ENCODE measurements at places on chromosomes 4 and X.

DNA sequence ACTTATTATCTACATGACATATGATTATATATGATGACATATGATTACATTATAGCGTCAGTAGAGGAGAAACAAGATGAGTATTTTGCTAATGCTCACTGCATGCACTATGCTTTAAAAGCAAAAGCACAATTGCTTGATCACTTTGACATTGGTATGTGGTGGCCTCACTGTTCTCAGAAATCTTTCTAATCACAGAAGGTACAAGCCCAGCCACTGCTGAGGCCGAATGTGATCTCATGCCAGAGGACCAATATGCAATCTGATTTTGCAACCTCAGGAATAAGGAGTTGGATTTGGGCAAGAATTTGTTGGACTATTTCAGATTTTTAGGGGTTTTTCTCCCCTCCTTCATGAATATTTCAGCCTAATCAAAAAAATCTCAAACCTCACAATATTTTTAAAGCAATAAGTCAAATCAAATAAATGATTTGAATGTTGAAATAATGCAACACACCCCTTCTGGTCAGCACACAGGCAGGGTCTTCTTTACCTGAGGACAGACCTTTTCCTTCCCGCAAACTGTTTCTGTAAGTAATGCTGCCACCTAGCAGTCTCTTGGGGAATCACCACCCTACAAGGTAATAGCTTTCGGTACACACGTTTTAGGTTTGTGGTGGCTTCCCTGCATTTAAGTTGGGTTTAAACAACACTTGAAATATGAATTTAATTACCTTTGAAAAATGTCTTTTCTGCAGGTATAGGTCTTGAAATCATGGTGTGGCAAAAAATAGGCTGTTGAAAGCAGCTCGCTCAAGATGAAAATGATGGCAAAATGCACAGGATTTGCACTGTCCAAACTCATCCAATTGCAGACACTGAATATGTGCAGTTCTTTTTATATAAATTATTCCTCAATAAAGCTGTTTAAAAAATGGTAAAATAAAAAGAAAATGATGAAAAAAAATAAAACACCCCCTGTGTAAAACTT, 4.8 kb upstream of the CXCL13 start:
- DNase-seq: peak; percentile 70

GRCh38 chr4:111678479-111678878, 466.8 kb upstream of the FAM241A start:
- DNase-seq: no peak

DNA sequence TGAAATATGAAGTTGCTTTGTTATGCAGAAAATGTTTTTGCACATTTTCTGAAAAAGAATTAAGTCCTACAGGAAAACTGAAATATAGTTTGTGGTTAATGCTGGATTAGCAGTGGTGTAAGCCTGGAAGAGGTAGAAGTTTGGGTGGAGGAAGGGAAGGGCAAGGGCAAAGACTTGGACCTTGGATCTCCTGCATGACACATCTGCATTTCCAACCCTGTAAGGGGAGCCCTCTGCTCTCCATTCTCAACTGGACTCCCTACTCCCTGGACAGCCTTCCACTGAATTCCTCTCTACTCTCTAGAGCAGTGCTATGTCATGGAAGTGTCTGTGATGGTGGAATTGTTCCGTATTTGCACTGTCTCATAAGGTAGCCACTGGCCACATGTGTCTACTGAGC, 4.6 kb downstream of the CASP6 start:
- no peak for DNase-seq

GRCh38 chr4:2291705-2292645, 30.1 kb upstream of the MXD4 start:
- no peak for DNase-seq

DNA sequence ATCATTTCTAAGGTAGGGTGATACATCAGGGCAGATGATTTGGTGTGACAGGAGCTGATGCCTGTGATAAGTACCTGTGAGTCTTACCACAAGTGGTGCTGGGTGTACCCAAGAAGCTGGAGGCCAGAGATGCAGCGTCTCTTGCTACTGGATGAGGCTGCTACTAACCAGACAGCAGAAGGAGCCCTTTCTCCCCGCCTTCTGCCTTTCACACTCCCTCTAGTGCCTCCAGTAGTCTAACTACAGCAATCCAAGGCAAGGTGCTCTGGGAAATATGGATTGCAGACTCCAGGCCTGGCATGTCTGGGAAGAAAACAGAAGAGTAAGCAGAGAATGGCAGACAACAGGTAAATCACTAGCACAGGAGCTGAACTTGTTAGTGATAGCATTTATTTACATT, 470.8 kb downstream of the NKX6-1 start:
- DNase-seq: no peak

DNA sequence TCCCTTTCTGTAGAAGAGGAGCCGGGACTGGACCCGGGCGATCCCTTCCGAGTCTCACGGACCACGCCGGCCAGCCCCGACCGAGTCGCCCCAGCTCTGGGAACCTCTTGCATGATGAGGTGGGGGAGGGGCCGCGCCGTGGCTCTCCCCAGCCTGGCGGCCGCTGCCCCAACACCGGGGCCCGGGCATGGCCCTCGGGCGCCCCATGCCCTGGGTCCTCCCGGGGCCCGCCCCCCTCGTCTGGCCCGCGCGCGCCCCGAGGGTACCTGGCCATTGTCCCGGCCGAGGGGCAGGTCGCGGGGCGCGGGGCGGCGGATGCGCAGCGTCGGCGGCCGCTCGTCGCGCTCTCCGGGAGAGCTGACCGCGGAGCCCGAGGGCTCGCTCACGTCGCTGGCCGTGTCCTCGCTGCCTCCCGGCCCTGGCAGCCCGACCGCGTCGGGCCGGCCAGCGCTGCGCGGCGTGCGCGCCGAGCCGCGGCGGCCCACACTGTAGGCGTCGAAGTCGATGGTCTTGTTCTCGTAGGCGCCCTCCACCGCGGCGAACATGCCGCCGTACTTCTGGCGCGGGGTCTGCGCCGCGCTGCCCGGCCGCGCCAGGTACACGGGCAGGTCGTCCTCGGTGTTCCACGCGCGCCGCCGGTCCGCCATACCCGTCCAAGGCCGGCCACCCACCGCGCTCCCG, 423 bp downstream of the CRMP1 start:
- DNase-seq: no peak

DNA sequence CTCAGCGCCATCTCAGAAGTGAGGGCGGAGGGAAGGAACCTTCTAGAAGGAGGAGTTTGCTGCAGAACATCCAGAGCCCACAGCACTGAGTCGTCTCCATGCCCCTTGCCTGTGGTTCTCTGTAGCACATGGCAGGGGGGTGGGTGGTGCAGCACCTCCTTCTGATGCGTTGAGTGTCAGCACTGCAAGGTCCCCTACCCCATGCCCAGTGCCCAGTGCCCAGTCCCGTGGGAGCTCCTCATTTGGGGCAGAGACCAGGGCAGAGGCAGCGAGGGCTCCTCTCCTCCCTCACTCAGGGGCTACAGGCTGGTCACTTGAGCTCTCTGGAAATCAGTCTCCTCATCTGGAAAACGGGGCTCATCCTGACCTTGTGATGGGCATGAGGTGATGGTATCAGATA, 78.1 kb downstream of the HTRA3 start:
- no peak for DNase-seq

- DNase-seq: no peak
Measured at GRCh38 chrX:137058339-137059127, 24.7 kb upstream of the GPR101 start.

DNA sequence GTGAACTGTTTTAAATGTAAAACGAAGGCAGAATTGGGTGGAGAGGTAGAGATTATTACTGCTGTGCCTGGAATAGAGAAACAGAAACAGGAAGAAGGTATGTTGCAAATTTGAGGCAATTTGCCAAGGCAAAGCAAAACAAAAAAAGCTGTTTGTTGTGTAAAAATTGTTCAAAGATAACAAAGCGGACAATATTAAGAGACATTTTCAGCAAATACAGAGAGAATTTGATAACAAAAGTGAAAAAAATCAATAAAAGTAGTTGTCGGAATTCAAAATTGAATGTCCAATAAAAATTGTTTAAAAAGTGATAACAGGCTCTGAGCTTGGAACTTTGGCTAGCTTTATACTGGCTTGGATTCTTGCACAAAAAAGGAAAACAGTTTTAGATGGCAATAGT, 14.4 kb upstream of the SMS start:
- peak; percentile 17 for DNase-seq

DNA sequence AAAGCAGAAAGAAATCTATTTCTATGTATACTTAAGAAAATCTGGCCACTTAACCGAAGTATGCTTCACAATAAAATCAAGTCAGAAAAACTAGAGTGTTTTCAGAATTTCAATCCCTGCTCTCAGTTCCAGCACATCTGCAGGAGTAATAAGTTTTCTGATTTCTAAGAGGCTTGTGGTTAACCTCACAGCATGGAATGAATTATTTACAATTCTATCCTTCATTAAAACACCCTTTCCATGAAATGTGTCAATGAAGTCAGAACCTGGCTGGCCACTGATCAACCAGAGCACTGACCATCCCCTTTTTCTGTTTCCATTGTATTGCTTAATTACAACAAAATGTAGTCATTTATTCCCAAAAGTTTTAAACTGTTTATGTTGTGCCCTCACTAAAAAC, 781.4 kb upstream of the INTU start:
- DNase-seq: no peak

DNA sequence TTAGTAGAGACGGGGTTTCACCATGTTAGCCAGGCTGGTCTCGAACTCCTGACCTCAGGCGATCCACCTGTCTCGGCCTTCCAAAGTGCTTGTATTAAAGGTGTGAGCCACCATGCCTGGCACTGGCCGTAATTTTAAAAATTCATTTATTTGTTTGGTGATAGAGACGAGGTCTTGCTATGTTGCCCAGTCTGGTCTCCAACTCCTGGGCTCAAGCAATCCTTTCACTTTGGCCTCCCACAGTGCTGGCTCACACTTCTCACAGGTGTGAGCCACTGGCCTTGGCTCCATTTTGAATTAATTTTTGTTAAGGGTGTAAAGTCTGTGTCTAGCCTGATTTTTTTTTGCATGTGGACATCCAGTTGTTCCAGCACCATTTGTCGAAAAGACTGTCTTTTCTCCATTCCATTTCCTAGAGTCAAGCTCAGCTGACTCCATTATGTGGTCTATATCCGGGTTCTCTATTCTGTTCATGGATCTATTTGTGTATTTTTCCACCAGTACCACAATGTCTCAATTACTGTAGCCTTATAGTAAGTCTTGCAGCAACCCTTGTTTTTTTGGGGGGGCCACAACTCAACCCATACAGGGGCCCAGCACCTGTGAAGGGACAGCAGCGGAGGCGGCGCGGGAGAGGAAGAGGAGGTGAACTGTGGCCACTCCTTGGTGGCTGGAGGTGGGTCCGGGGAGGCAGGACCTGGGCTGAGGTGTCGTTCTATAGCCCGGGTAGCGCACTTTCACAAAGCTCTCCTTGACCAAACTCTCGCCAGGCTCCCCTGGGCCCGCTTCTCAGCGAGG, 1.5 kb upstream of the NSD2 start:
- no peak for DNase-seq

DNA sequence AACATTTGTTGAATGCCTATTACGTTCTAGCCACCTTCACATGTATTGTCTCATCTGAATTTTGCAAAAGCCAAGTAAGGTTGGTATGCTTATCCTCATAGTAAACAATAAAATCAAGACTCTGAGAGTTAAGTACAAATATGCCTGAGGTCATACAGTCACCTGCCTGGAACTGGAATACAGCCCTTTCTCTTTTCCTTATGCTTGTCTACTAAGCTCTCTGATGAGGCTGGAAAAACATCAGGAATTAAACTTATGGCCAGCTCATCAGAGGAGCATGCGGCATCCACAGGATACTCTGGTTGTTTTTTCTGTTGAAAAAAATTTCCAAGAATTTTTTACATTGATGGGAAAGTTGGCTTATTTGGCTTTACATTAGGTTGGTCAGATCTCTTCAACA, 35.5 kb downstream of the NCAPG start:
- no peak for DNase-seq

GRCh38 chrX:150844016-150844415, 54.5 kb downstream of the CD99L2 start:
- no peak for DNase-seq

GRCh38 chr4:185165605-185166063, 22.6 kb downstream of the SLC25A4 start:
- peak; percentile 34 for DNase-seq

DNA sequence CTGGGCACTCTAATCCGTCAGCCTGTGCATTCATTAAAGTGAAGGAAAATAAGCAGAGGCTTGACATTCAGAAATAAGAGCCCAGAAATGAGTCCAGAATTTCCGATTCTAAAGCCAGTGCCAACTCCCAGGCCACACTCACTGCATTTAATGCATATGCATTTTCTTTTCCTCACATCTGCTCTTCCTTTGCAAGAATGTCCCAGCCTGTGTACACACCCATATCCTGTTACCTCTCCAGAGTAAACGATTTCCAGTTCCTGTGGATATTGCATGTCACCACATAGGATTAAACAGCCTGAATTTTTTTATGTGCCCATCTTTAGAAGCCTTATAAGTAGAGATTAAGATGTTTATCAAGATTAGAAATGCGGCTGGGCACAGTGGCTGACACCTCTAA, 27.5 kb downstream of the ARX start:
- DNase-seq: no peak

GRCh38 chr4:15402974-15403373, 24.9 kb upstream of the C1QTNF7 start:
- no peak for DNase-seq

DNA sequence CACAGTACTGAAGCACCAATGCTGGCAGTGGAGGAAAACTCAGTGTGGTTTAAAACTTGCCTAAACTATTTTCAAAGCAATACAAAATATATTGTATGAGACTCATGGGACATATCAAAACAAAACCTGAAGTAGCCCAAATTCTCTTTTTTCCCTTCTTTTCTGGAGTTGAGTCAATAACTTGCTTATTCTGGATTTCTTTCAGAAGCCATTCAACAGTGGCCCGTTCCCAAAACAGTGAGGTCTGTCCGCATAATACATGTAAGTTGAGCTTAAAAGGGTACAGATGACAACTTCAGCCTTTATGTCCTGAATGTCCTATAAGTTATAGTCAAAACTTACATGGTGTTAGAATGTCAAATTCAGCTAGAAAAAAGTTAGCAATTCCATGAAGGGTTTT, 100.8 kb downstream of the SHISA3 start:
- no peak for DNase-seq

- peak; percentile 33 for DNase-seq
Measured at GRCh38 chr4:176320976-176321361, 1.2 kb downstream of the SPCS3 start.

DNA sequence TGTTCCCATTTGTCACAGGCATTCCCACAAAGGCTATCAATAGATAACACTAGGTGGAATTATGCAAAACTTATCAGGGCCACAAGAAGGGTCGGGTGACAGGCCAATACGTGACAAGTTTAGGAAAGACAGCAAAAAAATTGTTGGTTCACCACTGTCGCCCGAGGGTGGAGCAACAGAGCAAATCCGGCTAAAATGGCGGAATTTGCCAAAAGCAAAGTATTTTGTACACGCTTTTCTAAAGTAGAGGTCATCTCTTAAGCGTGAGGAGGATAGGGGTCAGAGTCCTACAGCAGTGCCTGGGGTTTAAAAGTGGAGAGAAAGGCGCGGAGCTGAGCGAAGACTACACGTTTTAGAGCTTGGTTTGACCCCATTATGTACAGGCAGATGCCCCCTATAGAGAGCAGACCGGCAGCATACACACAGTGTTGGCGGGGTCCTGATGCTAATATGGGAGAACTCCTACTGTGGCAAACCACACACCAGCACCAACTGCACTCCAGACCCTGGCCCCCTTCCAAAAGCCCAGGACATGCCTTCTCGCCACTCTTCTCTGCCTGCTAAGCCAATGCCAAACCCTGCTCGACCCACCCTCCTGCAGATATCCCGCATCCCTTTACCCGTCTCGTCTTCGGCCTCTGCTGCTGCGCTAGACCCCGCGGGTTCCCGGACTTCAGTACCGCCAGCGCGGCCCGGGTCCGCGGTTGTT, 733 bp downstream of the CCNA2 start:
- DNase-seq: peak; percentile 90

GRCh38 chr4:6619466-6620255, 20.8 kb upstream of the MRFAP1 start:
- DNase-seq: no peak

All from hematopoietic multipotent progenitor cell treated with erythropoietin and hydrocortisone succinate and interleukin-3 and kit ligand, for 6 days (in vitro differentiated cells).